ENCODE measurements at places on chromosomes 16 and 17. TPM values are rescaled to one million over a fixed set of nuclear protein-coding genes. Genes with fewer than 3 reads are reported as not detected.

DNA sequence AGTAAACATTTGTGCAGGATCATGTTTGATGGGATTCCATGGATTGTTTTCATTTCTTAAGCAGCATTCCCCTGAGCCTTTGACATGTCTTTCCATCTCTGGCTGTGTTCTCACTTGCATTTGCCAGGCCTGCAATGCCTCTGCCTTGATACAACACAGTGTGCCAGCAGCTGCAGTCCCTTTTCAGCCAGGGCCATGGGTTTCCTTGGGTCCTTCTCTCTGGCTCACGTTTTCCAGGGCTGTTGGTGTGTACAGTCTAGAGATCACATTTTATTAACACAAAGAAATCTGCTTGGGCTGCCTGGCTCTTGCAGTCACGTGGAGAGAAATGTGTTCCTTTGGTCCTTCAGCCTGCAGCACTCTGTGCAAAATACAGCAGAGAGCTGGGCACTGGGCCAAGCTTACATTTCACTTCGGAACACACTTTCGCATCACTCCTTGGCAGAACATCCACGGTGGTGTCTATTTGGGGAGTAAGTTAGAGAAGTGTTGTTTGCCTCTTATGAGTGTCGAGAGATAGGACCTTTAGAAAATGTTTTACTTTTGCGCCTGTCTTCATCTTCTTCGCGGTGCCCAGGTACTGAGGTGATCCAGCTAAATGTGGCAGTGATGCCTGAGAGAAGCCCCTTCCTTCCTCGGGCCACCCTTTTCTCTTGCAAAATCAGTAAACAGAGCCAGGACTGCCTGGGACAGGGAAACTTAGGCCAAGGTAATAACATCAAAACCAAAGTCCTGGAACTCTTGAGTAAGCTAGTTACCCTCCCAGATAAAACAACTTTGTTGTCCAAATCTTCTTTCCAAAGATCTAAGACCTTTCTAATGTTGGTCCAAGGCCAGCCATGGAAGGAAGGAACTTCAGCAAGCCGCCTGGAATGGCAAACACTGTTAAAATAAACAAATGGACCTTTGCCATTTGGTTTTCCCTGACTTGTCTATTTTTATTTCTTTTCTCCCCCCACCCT lies 20.9 kb downstream of the HLF start:
- no peak overlapping the region for H3K4me3 ChIP-seq
- H3K36me3 ChIP-seq = no peaks in the 10 kb centered on the region
- no peaks in the 10 kb centered on the region for H3K4me1 ChIP-seq
- DNase-seq = no peak
- H3K27me3 ChIP-seq = no peaks in the 10 kb centered on the region

The COX6A2 gene
- not detected for total RNA-seq

DNA sequence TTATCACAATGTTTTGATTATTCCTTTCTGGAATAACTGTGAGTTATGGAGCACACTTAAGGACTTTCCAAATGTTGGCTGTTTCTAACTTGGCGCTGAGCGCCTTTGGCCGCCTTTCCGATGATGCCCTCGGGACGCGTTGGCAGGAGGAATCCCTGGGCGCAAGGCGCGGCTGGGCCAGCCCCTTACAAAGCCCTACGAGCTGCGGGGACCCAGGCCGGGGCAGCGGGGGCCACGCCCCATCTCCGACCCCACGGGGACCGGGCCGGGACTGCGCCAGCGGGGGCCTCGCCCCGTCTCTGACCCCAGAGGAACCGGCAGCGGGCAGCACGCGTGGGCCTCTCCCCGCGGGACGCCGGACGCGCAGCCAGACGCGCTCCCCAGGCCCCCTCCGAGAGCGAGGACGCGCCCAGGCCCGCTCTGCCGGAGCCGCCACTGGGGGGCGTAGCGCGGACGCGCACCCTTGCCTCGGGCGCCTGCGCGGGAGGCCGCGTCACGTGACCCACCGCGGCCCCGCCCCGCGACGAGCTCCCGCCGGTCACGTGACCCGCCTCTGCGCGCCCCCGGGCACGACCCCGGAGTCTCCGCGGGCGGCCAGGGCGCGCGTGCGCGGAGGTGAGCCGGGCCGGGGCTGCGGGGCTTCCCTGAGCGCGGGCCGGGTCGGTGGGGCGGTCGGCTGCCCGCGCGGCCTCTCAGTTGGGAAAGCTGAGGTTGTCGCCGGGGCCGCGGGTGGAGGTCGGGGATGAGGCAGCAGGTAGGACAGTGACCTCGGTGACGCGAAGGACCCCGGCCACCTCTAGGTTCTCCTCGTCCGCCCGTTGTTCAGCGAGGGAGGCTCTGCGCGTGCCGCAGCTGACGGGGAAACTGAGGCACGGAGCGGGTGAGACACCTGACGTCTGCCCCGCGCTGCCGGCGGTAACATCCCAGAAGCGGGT lies at the start of gene GAA:
Gene GAA (plus strand): TSS at position 571 of the 935 bp plus-strand sequence. CDS start 3,006 bp downstream, outside the sequence.
- H3K27ac ChIP-seq = no peak within 1 kb of the TSS
- H3K4me3 ChIP-seq = peak within 1 kb of the TSS; percentile 71
- no peaks in the 10 kb centered on the region for H3K36me3 ChIP-seq
- H3K27me3 ChIP-seq = peaks cover 8% of the 10 kb centered on the region
- DNase-seq = peak; percentile 87

DNA sequence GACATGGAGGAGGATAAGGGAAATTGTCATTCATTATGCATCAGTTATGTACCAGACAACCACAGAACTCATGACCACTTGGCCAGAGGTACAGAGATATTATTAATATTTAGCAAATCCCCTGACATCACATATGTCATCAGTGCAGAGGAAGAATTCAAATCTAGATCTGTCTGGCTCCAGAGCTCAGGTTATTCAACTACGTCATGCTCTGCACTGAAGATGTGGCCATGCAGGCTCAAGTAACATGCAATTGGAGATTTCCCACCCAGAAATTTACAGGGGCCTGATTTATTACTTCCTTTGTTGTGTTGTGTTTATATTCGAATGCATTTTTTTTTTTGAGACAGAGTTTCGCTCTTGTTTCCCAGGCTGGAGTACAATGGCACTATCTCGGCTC lies 224.3 kb downstream of the HS3ST4 start:
- no peak overlapping the region for H3K27ac ChIP-seq
- H3K4me1 ChIP-seq = no peaks in the 10 kb centered on the region
- no peaks in the 10 kb centered on the region for H3K36me3 ChIP-seq
- no peaks in the 10 kb centered on the region for H3K27me3 ChIP-seq
- DNase-seq = no peak

GRCh38 chr16:70568601-70569237 lies 45.1 kb downstream of the SF3B3 start:
- peak overlapping the region; percentile 15 for H3K27ac ChIP-seq
- H3K4me3 ChIP-seq = no peak overlapping the region

DNA sequence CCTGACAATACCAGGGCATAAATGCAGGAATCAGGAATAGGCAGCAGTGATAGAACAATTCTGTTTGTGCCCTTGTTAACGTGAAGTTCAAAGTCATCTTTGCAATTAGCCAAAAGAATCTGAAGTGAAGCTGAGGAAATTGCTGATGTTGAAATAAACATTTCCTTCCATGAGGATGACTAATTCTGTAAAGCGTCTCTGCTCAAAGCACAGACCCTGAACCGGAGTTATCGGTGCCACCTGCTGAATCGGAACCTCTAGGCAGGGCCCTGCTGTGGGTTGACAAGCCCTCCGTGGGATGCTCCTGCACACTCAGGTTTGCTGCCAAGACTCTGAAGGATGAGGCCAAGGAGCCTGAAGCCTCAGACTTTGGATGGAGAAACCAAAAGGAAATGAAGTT lies 37.0 kb upstream of the CDH1 start:
- H3K4me1 ChIP-seq = no peaks in the 10 kb centered on the region
- H3K4me3 ChIP-seq = no peak overlapping the region
- no peak for DNase-seq
- H3K27me3 ChIP-seq = no peaks in the 10 kb centered on the region
- H3K27ac ChIP-seq = no peak overlapping the region

DNA sequence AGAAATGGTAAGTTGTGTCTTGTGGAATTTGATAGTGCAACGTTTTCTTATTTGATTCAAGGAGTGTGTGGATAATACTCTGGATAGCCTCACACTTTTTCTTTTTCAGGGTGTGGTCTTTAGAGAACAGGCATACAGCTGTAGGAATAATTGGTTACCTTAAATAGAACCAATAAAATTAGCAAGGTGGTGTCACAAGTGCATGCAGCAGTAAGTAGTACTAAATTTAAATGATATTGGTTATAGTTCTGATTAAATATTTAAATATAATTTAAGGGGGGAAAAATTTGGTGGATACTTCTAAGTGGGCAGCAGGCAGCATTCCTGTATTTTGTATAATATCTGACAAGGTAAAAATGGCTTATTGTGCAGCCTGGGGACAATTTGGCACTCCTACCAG lies 3.7 kb downstream of the HAPSTR1 start:
- peaks cover 28% of the 10 kb centered on the region for H3K4me1 ChIP-seq
- H3K27ac ChIP-seq = no peak overlapping the region

DNA sequence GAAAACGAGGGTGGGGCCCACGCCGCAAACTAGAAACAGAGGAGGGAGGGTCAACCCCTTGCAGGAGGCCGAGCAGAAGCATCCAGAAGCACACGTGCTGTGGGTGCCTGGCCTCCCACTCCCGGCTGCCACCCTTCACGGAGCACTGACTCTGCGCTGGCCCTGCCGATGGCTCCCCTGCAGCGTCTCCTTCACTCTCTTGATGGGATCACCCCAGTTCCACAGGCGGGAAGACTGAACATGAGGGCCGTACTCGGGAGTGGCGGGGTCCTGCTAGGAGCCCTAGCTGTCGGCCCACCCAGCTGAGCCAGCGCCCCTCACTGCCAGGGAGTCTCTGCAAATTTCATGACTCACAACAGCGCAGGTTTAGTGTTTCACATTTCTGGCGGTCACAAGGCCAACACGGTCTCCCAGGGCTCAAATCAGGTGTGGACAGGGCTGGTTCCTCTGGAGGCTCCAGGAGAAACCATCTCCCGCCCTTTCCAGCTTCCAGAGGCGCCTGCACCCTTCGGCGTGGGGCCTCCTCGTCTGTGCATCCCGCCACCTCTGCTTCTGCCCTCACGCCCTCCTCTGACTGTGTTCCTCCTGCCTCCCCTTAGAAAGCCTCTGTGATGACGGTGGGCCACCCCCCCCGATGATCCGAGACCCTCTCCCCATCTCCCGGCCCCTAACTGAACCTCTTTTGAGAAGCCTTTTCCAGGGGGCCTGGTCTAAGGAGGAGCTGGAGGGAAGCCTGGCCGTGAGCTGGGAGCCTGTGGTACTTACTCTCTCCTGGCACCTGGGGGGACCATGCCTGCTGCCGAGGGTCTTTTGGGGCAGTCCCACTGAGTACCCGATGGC lies 2.0 kb downstream of the PTX4 start:
- H3K4me1 ChIP-seq = no peaks in the 10 kb centered on the region
- DNase-seq = no peak
- H3K27ac ChIP-seq = no peak overlapping the region
- H3K36me3 ChIP-seq = no peaks in the 10 kb centered on the region

GRCh38 chr17:74959826-74960515 lies 12.6 kb downstream of the HID1 start:
- peaks cover 6% of the 10 kb centered on the region for H3K27me3 ChIP-seq
- H3K27ac ChIP-seq = no peak overlapping the region
- no peaks in the 10 kb centered on the region for H3K36me3 ChIP-seq
- no peak overlapping the region for H3K4me3 ChIP-seq
- H3K4me1 ChIP-seq = peaks cover 3% of the 10 kb centered on the region
- DNase-seq = no peak

The CASKIN1 gene
- 6.2 TPM for total RNA-seq

DNA sequence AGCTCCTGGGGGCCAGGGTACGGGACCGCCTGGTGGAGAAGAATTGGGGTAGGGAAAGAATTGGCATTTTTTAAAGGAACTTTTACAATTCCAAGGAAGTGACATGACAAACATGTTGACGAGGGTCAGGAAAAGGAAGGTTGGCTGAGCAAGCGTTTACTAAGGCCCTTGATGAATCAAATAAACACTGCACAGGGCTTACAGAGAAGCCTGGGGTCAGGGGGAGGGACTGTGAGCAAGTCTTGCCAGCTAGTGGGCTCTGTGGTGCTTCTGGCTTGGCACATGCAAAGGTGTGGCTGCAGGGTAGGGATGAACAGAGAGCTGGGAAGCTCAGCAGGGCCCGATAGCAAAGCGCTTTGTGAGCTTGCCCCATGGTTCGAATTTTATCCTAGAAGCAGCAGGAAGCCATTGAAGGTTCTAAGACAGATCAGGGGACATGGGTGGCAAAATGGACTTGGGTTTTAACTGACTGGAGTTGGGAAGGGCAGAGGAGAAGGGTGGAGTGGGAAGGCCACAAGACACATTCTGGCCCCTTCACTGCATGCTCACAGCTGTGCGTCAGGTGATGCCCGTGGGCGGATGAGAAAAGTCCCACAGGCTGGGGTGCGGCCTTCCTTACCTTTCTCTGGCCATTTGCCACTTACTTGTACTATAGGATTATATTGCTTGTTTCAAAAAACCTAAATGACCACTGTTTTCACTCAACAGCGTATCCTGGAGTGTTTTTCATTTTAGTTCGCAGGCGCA lies 117.8 kb downstream of the SOCS1 start:
- H3K27me3 ChIP-seq = no peaks in the 10 kb centered on the region
- H3K36me3 ChIP-seq = no peaks in the 10 kb centered on the region
- H3K4me1 ChIP-seq = peaks cover 3% of the 10 kb centered on the region
- H3K4me3 ChIP-seq = no peak overlapping the region
- DNase-seq = no peak

The CD79B gene
- 3.0 TPM for total RNA-seq

GRCh38 chr17:5699814-5700213 lies 115.5 kb upstream of the NLRP1 start:
- H3K4me3 ChIP-seq = peak overlapping the region; percentile 29
- H3K36me3 ChIP-seq = no peaks in the 10 kb centered on the region
- H3K4me1 ChIP-seq = peaks cover 24% of the 10 kb centered on the region
- peak; percentile 57 for DNase-seq
- no peak overlapping the region for H3K27ac ChIP-seq
- H3K27me3 ChIP-seq = no peaks in the 10 kb centered on the region

GRCh38 chr17:56929362-56929969 lies 15.6 kb upstream of the TRIM25 start:
- peak; percentile 74 for DNase-seq
- H3K4me3 ChIP-seq = no peak overlapping the region
- H3K4me1 ChIP-seq = peaks cover 26% of the 10 kb centered on the region

- H3K4me3 ChIP-seq = no peak overlapping the region
- H3K4me1 ChIP-seq = peaks cover 5% of the 10 kb centered on the region
- H3K36me3 ChIP-seq = no peaks in the 10 kb centered on the region
- H3K27me3 ChIP-seq = no peaks in the 10 kb centered on the region
- no peak for DNase-seq
These were observed 214.3 kb upstream of the CDH5 start for GRCh38 chr16:66152181-66152580.

DNA sequence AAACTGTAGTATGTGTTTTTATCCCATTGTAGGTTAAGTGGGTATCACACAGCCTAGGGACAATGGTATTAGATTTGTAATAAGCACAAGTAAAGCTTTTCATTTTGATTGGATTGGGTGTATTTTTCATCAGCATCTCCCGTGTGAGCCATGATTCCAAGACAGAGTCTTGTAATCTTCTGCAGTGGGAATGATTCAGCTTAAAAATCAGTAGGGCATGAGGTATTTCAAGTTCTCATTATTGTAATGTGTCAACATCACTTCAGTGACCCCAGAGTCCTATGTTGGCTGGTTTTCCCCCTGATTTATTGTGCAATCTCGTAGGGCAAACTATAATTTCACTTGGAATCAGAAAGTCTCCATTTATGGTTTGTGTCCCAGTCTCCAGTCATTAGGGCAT lies 833.2 kb upstream of the RBFOX1 start:
- H3K36me3 ChIP-seq = no peaks in the 10 kb centered on the region
- H3K27me3 ChIP-seq = no peaks in the 10 kb centered on the region
- H3K4me1 ChIP-seq = no peaks in the 10 kb centered on the region

GRCh38 chr16:79089735-79090284 lies 510.7 kb downstream of the MAF start:
- no peaks in the 10 kb centered on the region for H3K4me1 ChIP-seq
- H3K27me3 ChIP-seq = no peaks in the 10 kb centered on the region
- no peak overlapping the region for H3K4me3 ChIP-seq
- no peaks in the 10 kb centered on the region for H3K36me3 ChIP-seq
- DNase-seq = no peak
- no peak overlapping the region for H3K27ac ChIP-seq

Data from GM23338 (cell line).